K562 (cell line): ENCODE measurements at places on chromosomes 4 and X.

DNA sequence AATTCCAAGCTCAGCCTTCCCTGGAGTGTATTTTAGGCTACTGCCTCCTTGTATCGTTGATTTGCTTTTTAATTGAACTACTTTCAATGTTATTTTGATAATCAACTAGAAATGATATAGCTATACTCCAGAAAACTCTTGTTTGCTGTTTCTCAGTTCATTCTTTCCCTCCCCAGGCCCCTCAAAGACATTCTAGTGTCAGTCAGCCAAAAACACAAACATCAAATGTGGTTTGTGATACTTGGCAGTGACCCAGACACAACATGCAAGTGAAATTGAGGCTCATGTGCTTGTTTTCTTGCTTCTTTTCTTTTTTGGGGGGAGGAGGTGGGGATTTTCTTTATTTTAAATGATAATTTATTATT is 7.6 kb downstream of the FAT4 start:
- no peak for DNase-seq

GRCh38 chr4:164997324-164997723 is 19.9 kb upstream of the TRIM61 start:
- peak; percentile 53 for DNase-seq

DNA sequence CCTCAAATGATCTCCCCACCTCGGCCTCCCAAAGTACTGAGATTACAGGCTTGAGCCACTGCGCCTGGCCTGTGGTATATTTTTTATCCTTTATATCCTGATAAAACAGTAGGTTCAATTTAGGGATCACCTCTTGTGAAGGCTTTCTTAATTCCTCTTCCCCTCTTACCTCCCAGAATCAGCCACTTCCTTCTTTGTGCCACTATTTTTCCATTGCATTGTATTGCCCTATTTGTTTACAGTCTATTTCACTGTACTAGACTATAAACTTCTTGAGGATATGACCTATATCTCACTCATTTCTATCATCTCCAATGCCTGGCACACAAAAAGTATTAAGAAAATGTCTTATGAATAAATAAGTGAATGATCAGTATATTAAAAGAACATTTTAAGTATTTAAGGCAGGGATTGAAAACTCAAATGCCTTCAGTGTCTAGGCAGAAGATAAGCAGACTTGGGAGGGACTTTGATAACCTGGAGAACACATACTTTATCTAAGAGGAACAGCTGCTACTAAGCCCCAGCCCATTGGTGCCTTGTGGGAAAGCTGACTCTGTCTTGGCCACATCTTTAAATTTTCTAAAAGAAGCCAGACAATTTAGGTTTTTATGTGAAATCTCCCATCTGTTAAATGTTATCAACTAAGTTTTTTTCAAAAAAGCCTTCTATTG is 82.3 kb upstream of the OGT start:
- DNase-seq = peak; percentile 74

GRCh38 chr4:101127176-101127790 is 220.0 kb downstream of the PPP3CA start:
- no peak for DNase-seq

- DNase-seq = no peak
Observed at GRCh38 chrX:134202561-134202960, 34.4 kb upstream of the CCDC160 start.

DNA sequence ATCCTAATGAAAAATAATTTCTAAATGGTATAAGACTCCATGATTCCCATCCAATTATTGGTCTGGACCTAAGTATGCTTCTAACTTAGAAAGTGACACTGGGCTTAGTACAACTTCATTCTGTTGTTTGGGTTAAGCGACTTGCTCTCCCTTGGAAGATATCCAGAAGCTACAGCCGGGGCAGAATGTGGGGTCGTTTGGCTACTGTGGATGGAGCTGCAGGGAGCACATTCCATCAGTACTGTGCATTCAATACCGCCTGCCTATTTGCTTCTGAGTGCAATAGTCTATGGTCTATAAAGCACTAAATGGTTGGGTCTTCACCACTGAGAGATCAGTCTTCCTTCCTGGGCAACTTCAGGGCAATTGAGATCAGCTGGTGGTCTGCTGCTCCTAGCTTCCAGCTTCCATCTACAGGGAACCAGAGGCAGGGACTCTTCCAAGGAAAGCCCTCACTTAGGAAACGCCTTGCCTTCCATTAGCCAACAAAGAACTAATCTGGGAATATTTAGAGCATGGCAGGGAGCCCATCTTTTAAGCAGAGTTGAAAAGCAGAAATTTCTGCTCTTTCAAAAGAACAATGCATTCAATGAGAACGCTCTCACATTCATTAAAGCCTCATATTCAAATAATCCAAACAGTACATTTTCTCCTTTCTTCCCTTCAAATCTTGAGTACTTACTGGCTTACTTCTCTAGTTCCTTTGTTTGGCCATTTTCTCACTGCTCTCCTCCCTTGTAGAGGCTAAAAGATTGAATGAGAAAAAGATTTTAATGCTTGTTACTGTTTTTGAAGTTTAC is 1049.9 kb upstream of the TENM3 start:
- DNase-seq = no peak

DNA sequence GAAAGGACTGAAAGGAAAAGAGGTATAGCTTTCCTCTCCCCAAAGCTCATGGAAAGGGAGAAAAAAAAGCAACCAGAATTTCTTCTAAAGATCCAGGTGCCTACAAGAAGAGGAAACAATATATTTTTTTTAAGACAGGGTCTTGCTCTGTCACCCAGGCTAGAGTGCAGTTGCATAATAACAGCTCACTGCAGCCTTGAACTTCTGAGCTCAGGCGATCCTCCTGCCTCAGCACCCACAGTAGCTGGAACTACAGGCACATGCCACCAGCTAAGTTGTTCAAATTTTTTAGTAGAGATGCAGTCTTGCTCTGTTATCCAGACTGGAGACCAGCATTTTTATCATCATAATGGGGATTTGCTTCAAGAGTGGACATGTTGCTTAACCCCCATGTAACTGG is 30.5 kb upstream of the BBS12 start:
- DNase-seq = no peak

- no peak for DNase-seq
Observed at GRCh38 chrX:78109458-78109857, 5.4 kb downstream of the PGK1 start.

- no peak for DNase-seq
Observed at GRCh38 chrX:87900320-87900908, 382.8 kb downstream of the KLHL4 start.

DNA sequence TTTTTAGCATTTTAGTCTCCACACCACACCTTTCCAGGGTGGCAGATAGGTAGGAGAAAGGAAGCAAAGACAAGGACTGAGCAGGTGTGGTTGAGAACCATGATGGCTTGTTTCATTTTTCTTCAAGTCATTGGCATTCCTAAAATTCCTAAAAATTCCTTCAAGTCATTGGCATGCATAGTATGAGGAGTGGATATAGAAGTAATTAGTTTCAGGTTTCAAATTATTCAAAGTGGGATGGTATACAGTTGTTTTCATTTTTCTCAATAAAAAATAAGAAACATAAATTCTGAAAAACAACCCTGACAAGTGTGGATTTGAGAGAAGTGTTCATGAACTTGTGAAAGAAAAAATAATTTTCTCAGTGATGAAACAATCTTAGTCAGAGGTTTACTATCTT is 22.3 kb upstream of the HERC3 start:
- no peak for DNase-seq

DNA sequence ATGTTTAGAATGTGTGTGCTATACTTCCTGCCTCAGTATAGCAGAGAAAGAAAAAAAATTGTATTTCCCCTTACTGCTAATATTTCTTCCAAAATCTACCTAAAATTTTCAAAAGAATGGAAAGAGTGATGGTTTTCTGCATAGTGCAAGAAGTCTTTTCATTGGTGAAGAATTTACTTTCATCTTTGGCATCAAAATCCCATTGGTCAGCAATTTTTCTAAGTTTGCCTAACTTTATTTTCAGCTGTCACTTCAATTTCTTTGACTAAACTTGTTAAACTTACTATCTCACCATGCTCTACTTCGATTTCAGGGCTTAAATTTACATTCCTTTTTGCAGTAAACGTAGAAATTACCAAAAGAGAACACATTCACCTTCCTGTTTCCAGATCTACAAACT is 44.5 kb upstream of the MAGEB2 start:
- no peak for DNase-seq

DNA sequence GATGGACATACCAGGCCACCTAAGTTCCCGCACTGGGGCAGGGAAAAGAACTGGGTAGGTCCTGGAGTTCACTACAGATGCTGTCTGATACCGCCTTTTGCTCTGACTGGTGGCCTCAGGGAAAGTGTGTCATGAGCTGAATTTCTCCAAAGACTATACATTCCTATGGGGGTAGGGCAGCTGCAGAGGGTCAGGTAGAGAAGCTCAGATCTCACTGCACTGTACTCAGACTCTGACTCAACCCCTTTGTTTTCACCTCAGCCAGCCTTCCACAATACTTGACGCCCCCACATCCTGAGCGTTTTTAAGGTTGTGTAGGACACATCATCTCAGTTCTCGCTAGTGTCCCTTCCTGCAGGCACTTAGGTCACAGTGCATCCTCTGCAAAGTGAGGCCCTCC is 7.8 kb downstream of the GATB start:
- no peak for DNase-seq

DNA sequence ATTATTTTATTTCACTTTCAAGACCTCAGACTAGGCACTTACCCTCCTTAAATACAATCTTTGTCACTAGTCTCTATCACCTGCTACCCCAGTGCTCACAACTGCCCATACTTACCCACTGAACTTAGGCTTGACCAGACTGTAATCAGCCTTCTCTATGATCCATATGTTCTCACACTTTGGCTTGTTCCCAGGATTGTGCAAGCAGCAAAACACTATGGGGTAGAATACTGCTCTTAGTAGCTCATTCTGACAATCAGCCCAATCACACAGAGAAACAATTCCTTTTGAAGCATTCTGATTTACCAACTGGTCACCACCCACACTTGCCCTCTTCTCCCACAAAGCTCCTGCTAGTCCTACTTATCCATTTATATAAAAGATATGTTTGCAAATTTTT is 878.3 kb downstream of the FSTL5 start:
- DNase-seq = no peak

DNA sequence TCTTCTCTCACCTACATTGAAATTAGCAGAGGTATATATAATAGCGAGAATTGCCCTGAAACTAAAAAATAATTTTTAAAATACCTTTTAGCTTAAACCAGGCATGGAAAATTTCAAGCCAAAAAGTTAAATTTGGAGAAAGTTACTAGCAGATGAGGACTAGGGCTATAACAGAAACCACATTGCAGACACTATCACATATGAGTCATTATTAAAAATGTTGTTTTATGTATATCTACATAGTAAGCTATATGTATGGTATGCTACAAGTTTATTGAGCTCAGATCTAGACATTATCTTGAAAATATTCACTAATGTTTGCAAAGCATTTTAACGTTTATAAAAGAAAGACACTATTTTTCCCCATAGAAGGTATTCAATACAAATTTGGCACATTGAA is 147.8 kb downstream of the PAPSS1 start:
- DNase-seq = no peak

DNA sequence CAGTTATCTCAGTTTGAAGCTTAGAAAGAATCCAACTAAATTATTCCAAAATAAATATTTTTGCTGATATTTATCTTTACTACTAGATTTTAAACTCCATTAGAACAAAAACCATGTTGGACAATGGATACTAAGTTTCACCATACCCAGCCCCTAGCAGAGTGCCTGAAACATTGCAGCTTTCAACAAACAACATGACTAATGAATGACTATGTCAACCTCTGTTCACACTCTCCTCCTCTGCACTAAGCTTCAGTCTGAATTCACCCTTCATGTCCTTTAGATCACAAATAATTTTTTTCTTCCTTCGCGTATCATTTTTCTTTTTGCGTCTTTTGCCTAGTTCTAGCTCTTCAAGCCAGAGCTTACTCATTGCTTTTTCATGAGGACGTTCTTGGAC is 315.2 kb downstream of the PCDH10 start:
- no peak for DNase-seq

GRCh38 chr4:142845293-142846107 is 601 bp downstream of the INPP4B start:
- no peak for DNase-seq

DNA sequence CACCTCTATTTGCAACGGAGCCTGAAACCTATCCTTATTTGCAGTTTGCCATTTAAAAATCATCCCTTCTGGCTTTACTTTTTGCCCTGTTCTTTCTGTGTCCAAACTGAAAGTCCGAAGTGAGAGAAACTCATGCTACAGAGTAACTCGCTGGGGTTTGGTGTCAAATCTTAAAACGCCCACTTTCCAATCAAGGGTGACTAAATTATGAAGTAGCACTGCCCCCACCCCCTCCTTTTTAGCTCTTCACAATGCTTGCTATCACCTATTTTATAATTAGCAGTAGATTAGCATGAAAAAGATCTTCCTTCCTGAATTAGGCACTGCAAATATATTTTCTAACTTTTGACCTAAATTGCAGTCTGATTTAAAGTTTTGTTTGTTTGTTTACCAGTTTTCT is 52.5 kb downstream of the VGLL1 start:
- no peak for DNase-seq

GRCh38 chrX:129359269-129359668 is 164.0 kb downstream of the SMARCA1 start:
- no peak for DNase-seq

DNA sequence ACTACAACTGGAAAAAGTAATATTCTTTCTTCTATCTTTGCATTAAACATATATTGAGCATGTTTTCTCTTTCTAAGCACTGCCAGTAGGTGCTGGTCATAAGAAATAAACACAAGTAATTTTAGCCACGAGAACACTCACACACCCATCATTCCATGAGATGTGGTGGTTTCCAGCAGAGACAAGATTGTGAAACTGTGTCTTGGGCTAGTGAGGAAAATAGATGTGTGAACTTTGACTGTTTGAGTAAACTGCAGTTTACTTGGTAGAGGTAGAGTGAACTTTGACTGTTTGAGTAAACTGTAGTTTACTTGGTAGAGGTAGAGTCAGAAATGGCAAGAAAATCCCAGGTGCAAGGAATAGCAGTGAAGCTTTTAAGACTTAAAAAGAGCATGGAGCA is 300.9 kb upstream of the HS3ST1 start:
- DNase-seq = no peak

GRCh38 chr4:141158219-141158618 is 24.9 kb upstream of the RNF150 start:
- peak; percentile 19 for DNase-seq

DNA sequence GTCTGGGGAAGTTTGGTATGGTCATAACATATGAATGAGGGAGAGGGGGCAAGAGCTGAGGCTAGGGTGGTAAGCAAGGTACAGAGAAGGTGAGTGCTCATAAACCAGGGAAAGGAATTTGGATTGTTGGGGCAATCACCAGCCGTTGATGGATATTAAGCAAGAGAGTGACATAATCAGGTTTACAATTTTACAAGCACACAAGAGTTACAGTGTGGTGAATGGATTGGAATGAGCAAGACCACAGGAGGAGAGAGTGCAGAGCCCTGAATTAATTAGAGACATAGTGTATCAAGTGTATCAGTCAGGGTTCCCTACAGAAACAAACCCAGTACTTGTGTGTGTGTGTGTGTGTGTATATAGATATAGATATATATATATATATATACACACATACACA is 18.7 kb upstream of the FMR1NB start:
- no peak for DNase-seq

DNA sequence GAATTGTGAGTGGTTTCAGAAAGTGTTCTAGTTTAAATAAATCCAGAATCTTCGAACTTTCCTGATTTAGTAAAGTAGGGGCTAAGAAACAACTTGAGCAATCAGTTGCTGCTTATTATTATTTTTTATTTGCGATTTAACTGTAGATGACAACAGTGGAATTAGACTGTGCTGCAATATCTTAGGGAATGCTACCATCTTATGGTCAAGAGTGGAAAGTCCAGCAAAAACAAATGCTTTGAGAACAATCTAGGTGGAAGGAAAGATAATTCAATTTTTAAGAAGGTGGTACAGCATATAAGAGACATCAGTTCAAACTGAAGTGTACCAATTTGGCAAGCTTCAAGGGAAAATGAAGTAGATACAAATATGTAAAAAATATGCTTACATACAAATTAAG is 73.3 kb downstream of the CYLC1 start:
- DNase-seq = no peak
